ENCODE measurements at places on chromosomes 12 and 14. TPM values are rescaled to one million over a fixed set of nuclear protein-coding genes. Genes with fewer than 3 reads are reported as not detected.

Gene TAS2R9
- not detected for total RNA-seq

Gene RNF212B
- total RNA-seq, result not detected

Gene PITPNM2
- 45.2 TPM for total RNA-seq

Gene SIRT4
- 5.7 TPM for total RNA-seq

Gene SPIC
- total RNA-seq, result not detected

Gene OAS2
- 44.8 TPM for total RNA-seq

Gene IPO4
- total RNA-seq, result 39.6 TPM

Gene CD163
- total RNA-seq, result 0.70 TPM

Gene TRIM9
- 0.93 TPM for total RNA-seq

Gene MYF5
- not detected for total RNA-seq

Gene KIF26A
- total RNA-seq, result 0.44 TPM

DNA sequence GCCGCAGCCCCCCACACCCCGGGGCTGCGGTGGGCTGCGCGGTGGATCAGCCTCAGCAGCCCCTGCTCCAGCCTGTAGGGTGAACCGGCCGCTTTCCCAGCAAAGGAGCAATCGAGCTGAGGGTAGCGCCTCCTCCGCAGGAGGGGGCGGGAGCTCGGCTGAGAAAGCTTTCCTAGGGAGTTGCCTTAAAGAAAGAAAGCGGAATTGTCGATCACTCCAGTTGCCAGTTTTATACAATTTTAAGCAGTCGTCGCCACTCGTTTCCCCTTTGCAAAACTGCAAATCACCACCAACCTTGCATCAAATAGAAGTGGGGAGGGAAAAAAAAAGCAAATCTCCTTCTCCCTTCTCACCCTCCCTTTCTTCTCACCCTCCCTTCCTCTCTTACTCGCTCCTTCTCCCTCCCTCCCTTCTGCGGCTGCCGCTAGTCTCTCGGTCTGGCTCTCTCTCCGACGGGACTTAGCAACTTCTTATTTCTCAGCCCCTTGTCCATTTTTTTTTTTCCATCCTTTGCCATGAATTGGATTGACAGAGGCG is at the start of gene PDE3A:
Gene PDE3A, plus strand, starts transcription at position 424 of the 537 bp plus-strand sequence. CDS start 748 bp downstream, outside the sequence.
- DNase-seq, result no peak

- DNase-seq, result no peak
Measured at GRCh38 chr14:47660158-47660557, 15.2 kb downstream of the MDGA2 start.

DNA sequence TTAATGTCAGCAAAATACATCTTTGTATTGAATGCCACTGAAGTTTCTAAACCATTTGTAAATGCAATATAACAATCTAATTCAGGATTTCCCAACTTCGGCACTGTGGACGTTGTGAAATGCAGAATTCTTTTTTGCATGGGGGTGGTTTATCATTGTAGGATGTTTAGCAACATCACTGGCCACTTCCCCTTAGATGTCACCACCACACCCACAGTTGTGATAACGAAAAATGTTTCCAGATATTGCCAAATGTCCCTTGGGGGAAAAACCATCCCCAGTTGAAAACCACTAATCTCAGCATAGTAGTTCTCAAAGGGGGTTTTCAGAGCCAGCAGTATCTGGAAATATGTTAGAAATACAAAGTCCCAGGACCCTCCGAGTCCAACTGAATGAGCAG is 203.3 kb downstream of the NAV3 start:
- DNase-seq, result no peak

DNA sequence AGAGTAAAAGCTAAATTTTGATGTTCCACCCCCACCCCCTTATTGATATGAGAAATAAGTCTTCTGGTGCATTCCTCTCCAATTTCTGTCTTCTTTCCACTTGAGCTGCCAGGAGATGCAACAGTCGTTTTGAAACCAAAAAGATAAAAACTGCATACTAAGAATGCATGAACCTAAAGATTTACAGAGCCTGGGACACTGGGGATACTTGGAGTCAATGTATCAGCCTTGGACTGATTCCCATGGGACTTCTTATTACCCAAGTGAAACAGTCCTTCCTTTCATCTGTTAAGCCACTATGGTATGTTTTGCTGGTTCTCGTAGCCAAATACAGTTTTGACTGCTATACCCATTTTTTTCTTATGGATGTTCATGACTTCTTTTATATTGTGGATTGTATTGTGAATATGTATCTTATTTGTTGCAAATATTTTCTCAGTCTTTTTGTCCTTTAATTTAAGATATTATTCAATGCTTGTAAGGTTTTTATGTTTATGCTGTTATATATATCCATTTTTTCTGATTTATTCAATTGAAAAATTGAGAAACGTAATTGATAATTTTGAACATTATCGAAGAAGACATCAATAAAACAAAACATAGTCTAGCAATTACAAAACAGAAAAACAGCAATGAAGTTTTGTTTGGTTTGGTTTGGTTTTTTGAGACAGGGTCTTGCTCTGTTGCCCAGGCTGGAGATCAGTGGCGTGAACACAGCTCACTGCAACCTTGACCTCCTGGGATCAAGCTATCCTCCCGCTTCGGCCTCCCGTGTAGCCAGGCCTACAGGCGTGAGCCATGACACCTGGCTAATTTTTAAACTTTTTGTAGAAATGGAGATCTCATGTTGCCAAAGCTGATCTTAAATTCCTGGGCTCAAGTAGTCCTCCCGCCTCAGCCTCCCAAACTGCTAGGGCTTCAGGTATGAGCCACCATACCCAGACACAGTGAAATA is 85.4 kb upstream of the ETV6 start:
- DNase-seq, result no peak

DNA sequence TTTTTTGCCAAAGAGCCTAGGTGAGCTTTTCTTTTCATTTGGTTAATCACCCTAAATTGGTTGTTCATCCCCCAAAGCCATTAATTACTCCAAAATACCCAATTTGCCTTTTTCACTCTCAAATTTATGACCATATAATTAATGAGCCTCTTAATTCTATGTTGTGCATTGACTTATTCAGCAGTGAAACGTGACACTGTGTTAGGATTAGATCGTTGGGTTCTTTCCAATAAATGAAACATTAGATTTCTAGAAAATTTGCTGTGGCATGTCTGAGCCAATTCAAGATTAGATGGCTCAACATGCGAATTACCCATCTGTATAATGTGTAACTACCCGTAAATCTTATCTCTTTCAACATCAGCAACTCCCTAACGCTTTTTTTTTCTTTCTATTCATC is 273.4 kb downstream of the BMP4 start:
- no peak for DNase-seq

DNA sequence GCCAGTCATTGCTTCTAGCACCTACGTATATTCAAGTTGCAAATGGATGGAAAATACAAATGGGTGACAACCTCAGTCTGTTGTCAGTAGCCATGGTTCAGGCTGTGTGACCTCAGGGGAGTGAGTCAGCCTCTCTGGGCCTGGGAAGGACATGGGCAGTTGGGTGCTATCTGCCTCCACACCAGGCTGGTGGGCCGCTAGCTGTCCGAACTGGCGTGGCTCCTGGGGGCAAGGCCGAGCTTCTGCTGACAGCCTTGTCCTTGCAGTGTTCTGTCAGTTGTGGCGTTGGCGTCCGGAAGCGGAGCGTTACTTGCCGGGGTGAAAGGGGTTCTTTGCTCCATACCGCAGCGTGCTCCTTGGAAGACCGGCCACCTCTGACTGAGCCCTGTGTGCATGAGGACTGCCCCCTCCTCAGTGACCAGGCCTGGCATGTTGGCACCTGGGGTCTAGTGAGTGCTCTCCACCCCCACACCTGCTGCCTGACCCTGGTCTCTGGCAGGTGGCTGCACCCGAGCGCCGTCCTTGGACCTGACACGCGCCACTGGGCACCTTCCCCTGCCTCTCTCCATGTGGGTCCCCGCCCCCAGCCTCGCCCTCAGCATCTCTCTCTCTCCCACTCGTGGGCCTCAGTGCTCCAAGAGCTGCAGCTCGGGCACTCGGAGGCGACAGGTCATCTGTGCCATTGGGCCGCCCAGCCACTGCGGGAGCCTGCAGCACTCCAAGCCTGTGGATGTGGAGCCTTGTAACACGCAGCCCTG is 17.1 kb downstream of the PAPLN start:
- no peak for DNase-seq

- no peak for DNase-seq
Measured at GRCh38 chr14:92663049-92663448, 85.4 kb downstream of the LGMN start.

DNA sequence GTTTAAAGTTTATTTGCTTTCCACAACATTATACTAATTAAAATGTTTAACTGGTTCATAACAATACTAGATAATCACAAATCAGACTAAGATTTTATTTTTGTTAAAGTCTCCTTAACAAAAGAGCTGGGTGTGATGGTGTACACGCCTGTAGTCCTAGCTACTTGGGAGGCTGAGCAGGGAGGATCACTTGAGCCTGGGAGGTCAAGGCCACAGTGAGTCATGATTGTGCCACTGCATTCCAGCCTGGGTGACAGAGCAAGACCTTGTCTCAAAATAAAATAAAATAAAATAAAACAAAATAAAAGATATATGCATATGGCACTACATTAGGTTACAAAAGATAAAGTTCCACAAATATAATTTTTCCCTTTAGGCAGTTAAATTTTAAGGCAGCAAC is 5.6 kb downstream of the MIS18BP1 start:
- DNase-seq, result no peak

GRCh38 chr12:15193946-15194345 is 27.3 kb downstream of the RERG start:
- DNase-seq, result no peak

GRCh38 chr14:69328765-69329164 is 68.8 kb downstream of the GALNT16 start:
- no peak for DNase-seq

- no peak for DNase-seq
Measured at GRCh38 chr12:57745485-57745881, 644 bp downstream of the TSPAN31 start.

DNA sequence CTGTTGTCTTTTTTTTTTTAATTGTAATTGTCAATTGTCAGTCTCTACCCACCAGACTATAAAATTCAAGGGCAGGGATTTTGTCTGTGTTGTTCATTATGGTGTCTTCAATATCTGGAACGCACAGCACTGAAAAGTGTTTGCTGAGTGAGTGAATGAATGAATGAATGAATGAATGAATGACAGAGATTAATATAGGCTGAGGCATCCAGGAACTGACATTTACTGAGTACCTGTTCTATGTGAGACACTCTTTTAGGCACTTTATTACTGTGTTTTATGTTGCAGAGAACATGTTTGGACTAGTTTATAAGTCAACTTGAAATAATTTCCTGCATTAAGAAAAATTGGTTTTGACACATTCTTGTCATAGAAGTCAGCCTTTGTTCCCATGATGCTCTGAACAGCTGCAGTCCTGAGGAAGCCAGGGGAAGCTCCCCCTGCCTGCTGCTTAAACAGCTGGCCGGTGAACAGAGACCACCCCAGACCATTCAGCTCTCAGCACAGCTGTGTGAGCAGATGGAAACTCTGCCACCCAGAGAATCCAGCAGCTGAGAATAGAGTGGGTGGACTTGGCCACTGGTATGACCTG is 160.7 kb upstream of the CCND2 start:
- DNase-seq, result no peak

DNA sequence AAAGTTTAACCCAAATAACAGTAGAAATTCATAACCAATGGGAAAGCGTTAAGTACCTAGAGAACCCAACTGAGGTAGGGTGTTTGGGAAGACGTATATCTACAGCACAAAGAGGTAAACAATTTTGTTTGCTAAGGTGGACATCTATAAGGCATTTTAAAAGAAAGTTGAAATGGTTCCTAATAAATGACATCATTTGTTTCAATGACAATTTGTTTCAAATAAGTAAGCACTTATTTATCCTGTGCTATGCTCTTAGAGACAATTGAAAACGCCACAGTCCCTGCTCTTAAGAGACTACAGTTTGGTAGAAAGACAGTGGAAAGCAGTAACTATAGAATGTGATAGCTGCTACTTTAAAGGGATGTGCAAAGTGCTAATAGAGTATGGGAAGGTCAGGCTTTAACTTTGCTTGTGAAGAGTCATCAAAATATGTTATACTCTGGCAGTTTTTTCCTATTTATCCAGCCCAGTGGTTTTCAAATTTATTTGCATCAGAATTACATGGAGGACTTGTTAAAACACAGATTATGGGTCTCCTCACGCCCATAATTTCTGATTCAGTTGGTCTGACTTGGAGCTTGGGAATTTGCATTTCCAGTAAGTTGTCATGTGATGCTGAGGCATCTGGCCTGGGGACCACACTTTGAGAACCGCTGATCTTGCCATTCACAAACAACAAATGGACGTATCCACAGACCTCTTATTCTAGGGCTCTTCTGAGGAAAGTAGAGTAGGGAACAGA is 19.6 kb upstream of the SMCO2 start:
- DNase-seq, result no peak

DNA sequence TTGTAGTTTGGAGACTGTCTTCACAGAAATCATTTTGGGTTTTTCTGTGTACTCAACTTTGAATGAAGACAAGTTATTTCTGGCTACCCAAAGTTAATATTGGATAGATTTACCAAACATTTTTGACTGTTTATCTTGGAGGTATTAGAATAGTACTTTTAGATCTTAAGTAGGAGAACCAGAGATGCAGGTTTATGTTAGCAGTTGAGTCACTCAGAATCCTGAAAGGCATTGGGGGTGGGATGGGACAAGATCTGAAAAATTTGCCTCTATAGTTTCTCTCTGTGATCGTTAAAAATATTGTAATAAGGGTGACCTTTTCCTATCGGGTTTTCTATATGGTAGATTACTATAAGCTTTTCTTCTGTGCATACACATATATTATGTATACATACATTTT is 112.3 kb downstream of the TTC6 start:
- no peak for DNase-seq

- DNase-seq, result no peak
Measured at GRCh38 chr12:6547987-6548386, 7.9 kb downstream of the IFFO1 start.

DNA sequence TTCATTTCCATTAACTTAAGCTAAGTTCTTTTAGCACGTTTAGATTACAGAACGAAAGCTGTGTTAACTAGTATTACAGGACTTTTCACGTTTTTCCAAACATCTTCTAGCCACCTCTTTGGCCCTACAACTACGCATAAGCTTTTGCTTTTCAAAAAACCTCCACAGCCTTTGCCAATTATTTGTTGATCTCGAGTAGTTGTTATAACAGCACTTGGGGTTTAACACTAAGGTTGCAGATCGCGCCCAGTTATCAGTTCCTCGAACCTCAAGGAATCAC is 450 bp upstream of the RBM25 start:
- no peak for DNase-seq

GRCh38 chr12:29752121-29752520 is 31.6 kb downstream of the TMTC1 start:
- DNase-seq, result no peak

GRCh38 chr14:33682760-33683159 is 268.1 kb downstream of the EGLN3 start:
- DNase-seq, result no peak

GRCh38 chr14:38512236-38512635 is 256.3 kb upstream of the CLEC14A start:
- no peak for DNase-seq

GRCh38 chr14:81219759-81220579 is 790 bp downstream of the GTF2A1 start:
- peak; percentile 39 for DNase-seq

GRCh38 chr14:76968621-76969063 is 59.9 kb downstream of the IRF2BPL start:
- no peak for DNase-seq

All from T-cell (primary cell).